ENCODE measurements at places on chromosomes 2 and 18.

- no peak for DNase-seq
Measured at GRCh38 chr2:171180229-171180930, 19.7 kb upstream of the TLK1 start.

GRCh38 chr2:41853427-41854191 lies 194.2 kb upstream of the PKDCC start:
- DNase-seq = no peak

DNA sequence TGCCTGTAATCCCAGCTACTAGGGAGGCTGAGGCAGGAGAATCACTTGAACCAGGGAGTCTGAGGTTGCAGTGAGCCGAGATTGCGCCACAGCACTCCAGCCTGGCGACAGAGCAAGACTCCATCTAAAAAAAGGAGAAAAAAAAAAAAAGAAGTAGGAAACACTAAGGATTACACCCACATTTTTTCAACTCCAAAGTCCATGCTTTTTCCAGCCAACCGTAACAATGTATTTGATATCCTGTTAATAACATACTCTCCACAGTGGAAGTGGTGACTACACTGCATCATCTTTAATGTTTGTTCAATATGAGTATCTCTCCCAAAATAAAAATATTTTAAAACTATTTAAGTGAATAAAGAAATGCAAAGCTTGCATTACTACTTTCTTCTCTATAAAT lies 481.6 kb upstream of the ACVR2A start:
- no peak for DNase-seq

GRCh38 chr2:140508756-140509155 lies 1622.1 kb downstream of the LRP1B start:
- DNase-seq = no peak

- DNase-seq = no peak
Measured at GRCh38 chr2:96864343-96865091, 5.4 kb downstream of the SEMA4C start.

DNA sequence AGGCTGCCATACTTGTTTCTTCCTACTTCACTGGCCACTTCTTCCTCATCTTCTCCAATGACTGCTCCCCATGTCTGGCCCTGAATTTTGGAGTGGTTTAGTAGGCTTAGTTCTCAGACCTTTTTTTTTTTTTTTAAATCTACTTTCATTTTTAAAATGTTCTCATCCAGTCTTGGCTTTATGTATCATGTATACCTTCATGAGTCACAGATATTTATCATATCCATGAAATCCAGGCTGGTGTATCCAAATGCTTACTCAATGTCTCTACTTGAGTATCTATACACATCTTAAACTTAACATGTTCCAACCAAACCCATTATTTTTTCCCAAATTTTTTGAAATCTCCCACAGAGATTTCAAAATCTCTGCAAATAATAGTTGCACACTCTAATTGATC lies 26.3 kb upstream of the CFAP36 start:
- no peak for DNase-seq

- no peak for DNase-seq
Measured at GRCh38 chr2:37622450-37623100, 48.9 kb downstream of the CDC42EP3 start.

- no peak for DNase-seq
Measured at GRCh38 chr2:160054984-160055725, 7.3 kb downstream of the PLA2R1 start.

DNA sequence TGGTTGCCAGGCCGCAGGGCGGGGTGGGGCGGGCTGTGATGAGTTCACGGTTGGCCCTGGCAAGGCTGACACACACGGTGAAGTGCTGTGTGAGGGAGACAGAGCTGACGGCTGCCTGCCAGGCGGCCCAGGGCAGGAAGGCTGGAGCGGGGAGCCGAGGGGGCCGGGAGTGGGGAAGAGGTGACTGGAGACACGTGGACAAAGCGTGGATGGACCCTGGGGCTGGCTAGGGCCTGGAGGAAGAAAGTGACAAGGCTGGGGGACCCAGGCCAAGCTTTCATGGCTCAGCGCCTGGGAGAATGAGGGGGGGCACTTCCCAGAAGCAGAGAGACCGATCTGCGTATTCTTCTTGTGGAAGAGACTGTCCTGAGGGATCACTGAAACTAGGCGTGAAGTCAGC lies 123.2 kb downstream of the DYSF start:
- no peak for DNase-seq

GRCh38 chr2:9519250-9519649 lies 36.4 kb downstream of the ADAM17 start:
- DNase-seq = no peak

DNA sequence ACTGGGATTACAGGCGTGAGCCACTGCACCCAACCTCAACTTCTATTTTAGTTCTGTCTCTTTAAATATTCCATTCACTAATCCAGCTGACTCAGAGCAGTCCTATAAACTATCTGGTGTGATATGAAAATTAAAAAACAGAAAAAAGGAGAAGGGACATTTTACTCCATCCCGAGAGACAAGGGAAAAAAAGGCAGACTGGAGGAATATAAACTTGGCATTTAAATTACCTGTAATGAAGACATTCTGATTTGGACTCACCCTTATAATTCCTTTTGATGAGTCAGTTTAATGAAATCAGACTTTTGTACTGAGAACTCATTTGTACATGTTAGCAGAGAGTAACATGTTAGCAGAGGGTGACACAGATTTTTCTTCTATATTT lies 74.8 kb upstream of the RIOK3 start:
- no peak for DNase-seq

DNA sequence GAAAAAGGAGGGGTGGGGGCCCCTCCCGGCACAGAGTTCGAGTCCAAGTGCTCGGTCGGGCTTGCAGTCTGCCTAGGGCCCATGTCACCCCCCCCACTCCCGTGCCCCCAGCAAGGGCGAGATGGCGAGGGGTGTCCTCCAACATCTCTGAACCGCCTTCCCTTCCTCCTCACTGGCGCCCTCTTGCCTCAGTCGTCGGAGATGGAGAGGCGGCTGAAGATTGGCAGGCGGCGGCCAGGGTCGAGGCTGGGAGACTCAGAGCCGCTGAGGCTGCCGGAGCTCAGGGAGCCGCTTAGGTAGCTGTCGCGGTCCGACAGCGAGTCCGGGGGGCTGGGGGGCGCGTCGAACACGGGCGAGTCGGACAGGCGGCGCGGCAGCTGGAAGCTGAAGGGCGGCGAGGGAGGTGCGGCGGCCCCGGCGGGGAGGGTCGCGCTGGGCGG lies 2.3 kb downstream of the ZFP36L2 start:
- peak; percentile 53 for DNase-seq

- DNase-seq = no peak
Measured at GRCh38 chr2:206096876-206097275, 10.9 kb upstream of the INO80D start.

DNA sequence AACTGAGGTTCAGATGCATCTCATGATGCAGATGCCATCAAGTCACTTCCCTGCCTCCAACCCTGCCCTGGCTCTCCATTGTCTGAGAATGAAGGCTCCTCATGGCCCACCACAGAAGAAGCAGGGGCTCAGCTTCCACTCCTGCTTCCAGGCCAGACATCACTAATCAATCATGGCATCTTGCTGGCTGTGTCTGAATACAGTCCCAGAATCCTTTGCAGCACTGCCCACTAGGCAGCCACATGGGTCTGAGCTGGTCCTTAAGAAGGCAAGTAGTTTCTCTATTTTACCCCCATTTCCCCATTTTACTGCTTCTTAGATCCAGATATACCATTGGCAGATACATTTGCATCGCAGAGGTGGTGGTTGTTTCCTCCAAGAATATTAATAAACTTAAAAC lies 7.3 kb downstream of the ASPRV1 start:
- DNase-seq = no peak

- DNase-seq = peak; percentile 85
Measured at GRCh38 chr2:61144697-61145268, 17.2 kb upstream of the C2orf74 start.

DNA sequence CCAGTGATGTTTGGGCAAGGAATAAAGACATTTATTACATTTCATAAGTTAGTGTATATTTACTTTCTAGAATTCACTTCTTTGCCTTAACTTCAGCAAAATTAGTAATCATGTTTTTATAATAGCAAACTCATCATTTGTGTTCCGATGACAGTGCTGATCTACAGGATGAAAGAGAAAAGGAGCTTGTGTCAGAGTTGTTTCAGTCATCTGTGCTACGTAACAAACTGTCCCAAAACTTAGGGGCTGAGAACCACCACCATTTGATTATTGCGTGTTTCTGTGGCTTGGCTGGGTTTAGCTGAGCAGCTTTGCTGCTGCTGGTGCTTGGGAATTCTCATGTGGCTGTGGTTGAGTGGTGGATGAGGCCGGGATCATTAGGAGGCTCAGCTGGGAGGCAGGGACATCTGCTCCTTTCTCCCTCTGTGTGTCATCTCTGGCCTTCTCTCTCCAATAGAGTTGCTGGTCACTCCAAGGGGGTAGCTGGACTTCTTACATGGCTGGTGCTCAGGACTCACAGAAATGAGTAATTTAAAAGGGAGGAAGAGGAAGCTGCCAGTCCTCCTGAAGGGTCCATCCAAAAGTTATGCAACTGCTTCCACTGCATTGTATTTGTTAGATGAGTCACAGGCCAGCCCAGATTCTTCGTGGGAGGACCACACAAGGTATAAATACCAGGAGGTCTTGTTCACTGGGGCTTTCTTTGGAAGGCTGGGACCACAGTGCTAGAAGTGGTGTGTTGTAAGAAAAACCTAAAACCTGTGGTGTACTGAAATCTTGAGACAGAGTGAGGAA lies 43.4 kb upstream of the HAAO start:
- DNase-seq = no peak

DNA sequence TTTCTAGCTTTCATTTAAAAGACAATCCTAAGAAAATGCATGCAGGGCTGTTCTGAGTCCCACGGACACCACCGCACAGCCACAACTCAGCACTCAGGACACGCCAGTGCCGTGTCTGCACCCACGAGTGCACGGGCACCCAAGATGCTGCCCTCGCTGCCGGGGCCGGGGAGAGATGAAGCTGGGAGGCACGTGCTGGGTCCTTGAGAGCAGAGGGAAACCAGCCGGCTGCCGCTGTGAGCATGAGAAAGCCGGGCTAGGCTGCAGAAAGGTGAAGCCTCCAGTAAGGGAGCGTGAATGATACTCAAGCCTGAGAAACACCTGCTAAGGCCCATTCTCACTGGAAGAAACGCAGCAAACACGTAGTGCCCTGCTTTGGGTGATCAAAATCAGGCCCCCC lies 4.8 kb downstream of the COPS9 start:
- DNase-seq = no peak

GRCh38 chr2:189022053-189022481 lies 47.9 kb downstream of the COL3A1 start:
- no peak for DNase-seq

- DNase-seq = no peak
Measured at GRCh38 chr2:159266554-159266953, 19.9 kb downstream of the WDSUB1 start.

DNA sequence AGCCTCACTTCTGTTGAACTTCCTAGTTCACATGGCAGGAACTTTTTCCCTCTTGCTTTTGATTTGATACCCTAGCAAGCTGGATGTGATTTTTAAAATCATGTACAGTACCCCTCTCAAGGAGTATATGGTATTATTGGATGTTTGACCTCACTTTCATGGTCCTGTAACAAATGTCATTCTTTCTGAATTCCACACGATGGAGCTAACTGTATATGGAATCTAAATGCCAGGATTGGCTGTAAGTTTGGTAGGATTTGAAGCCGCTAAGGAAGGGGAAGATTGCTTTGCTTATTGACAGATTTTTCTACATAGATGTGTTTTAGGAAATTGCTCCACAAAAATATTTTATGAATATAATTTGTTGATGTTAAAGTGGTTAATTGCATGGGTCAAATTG lies 18.3 kb downstream of the MAIP1 start:
- no peak for DNase-seq

- no peak for DNase-seq
Measured at GRCh38 chr2:180255981-180256380, 248.9 kb upstream of the CWC22 start.

DNA sequence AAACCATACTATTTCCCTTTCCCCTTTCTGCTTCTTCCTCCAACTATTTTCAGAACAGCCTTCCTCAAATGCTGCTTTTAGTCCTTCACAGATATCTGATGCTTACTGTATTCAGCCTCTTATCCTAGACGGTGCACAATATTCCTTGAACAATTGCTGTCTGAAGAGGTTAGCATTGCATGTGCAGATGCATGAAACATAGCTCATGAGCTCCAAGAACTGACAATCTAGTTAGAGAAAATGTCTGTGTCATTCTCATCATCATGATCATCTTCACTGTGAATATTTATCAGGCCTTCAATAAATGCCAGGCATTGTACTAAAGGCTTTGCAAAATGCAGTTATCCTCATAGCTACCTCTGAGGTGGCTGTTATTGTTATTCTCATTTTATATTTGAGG lies 190.7 kb downstream of the DNER start:
- DNase-seq = no peak

GRCh38 chr2:188485496-188485895 lies 193.8 kb downstream of the GULP1 start:
- no peak for DNase-seq

- DNase-seq = no peak
Measured at GRCh38 chr2:168912901-168913369, 11.8 kb downstream of the G6PC2 start.

Measured in activated CD4-positive, CD25-positive, alpha-beta regulatory T cell treated with anti-CD3 and anti-CD28 coated beads, Interleukin-2, amount 50 U/mL, for 16 hours (primary cell).